NCI-H2107 (cell line): ENCODE measurements at places on chromosomes 6 and 20.

- DNase-seq, result no peak
These were observed 13.8 kb downstream of the RNASET2 start for GRCh38 chr6:166942393-166943168.

- DNase-seq, result no peak
These were observed 41.7 kb upstream of the PIM1 start for GRCh38 chr6:37127961-37128862.

DNA sequence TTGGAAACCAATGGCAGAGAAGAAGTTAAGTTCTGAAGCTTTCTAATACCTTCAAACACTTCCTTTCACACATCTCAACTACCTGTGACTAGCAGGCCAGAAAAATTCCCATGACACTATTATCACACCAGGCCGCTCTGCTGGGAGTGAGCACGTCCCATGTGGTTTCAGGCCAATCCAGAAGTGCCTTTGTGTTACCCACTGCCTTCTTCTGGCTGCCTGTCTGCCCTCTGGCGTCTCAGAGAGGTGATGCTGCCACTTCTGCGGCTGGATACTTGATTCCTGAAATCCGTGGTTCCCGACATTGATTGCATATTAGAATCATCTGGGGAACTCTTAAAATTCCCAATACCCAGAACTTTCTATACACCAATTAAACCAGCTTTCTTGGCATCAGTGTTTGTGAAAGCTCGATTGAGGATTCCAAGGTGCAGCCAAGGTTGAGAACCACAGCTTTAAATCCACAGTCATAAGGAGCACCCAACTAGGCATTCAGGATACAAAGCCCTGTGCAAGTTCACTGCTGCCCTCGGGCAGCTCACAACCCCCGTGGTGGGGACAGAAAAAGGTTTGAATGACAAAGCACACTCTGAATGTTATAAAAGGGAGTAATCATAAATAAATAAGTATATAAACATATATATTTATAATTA, 65.6 kb downstream of the STMND1 start:
- DNase-seq, result peak; percentile 0

DNA sequence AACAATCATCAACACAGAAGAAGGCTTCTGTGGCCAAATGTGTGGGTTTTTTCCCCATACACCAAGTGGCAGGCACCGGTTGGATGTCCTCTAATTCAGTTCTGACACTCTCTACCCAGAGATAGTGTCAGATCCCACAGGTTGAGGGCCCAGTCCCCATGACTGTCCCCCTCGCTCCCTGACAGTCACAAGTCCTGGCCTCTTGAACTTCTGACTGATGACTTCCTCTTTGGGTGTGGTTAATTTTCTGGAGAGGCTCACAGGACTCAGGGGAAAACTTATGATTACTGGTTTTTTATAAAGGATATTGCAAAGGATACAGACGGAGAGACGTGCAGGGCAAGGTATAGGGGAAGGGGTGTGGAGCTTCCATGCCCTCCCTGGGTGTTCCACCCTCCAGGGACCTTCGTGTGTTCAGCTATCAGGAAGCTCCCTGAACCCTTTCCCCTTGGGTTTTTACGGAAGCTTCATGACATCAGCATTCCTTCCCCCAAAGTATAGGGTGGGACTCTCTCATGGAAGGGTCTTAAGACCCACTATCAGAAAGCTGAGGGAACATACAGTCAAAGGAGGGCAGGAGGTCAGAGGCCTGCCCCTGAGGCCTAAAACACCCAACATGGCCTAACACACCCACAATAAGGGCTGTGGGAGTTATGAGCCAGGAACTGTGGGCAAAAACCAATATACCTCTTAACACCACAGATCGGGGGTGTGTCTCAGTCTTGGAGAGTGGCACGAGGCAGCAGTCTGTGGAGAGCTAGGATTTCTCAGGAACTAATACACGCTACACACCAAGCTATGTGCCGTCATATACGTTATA, 33.3 kb downstream of the FARS2 start:
- DNase-seq, result no peak

DNA sequence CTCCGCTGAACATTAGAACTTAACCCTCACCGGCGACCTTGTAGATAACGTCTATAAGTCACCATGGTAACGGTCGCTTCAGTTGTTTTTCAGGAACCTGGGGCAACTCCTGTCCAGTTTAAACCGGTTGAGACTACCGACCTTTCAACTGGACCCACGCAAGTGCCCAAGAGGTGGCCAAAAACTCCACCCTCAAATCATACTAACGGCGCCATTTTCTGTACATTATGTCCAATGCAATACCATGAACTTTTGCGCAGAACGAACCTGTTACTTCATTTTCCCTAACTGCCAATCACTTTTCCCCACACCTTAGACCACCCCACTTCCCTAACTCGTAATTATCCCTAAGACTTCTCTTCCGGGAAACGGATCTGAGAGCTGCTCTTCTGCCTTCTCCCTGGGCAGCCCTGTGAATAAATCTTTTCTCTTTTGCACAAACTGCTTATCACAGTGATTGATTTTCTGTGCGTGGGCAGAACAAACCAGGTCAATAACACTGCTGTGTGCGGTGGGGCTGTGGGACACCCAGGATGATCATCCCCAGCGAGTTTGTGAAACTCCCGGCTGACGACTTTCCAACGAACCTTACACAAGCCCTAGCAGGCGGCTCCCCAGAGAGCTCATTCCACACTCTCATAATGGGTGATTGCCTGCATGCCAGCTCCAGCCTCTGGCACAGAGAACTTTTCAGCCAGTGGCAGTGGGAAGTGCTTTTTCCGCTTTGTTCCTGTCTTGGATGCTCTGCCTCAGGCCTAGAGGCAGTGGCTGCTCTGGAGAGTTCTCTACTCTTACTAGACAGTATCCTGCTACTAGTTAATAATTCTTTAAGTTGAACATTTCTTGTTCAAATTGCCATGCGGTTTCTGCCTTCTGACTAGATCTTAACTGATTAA, 28.6 kb downstream of the GPX5 start:
- DNase-seq, result no peak

- DNase-seq, result no peak
These were observed 16.9 kb downstream of the NCOA6 start for GRCh38 chr20:34808583-34808982.
